ENCODE measurements at places on chromosomes 4 and X.

DNA sequence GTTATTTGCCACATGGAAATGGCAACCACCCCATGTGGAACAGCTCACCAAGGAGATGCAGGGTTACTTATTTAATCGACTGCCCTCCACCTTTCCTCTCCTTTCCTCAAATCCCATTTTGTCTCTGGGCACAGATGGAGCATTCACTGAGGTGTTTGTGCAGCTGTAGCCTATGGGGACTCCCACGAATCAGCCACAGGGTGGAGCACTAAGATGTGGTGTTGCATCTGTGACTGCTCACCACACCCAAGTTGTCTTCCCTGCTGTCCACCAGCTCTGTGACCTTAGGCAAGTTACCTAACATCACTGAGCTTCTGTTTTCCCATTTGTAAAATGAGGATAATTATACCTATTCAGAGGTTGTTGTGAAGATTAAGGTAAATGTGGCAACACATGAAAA is 252.4 kb upstream of the CPEB2 start:
- DNase-seq: no peak

- no peak for DNase-seq
These were observed 2.2 kb upstream of the GPR78 start for GRCh38 chr4:8577972-8578371.

DNA sequence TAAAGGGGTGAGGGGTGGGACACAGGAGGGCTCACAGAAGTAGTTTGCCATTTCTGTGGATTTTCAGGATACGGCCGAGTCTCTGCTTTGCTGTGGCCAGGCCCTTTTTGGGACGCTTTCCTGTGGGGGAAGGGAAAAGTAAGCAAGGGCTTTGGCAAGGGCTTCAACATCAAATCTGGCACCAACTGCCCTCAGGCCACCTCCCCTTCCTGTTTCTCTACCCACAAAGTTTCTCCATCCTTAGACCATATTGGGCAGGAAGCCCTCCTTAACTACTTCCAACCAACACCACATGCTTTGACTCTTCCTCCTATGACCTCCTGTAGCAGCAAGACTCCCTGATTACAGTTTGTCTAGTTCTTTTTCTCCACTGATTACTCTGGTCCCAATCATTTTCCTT is 105.1 kb downstream of the PHF8 start:
- DNase-seq: no peak

DNA sequence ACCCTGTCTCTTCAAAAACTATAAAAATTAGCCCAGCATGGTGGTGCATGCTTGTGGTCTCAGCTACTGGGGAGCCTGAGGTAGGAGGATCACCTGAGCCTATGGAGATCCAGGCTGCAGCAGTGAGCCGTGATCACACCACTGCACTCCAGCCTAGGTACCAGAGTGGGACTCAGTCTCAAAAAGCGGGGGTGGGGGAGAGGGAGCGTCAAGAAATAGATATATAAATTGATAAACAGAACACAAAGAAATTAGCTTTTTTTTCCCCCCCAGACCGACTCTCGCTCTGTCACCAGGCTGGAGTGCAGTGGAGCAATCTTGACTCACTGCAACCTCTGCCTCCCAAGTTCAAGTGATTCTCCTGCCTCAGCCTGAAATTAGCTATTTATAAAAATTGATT is 14.1 kb downstream of the PDS5A start:
- DNase-seq: no peak

DNA sequence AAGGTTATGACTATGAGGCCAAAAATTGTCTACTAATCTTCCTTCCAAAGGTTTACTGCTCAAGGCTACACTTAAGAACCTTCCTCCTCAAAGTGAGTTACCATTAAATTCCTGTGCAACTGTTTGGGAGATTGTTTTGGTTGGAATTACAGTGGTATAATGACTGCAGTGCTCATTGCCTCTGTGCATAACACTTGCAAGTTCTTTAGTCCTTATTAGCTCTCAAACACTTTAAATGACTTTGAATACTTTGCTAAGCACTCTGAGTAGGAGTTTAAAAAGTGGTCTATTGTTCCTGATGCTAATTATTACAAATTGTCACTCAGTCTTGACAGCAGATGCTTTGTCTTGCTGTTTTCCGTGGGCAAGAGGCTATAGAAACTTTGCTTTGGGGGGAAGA is 422.8 kb upstream of the PABPC4L start:
- DNase-seq: no peak

- no peak for DNase-seq
These were observed 46.8 kb upstream of the ELF2 start for GRCh38 chr4:139223682-139224317.

DNA sequence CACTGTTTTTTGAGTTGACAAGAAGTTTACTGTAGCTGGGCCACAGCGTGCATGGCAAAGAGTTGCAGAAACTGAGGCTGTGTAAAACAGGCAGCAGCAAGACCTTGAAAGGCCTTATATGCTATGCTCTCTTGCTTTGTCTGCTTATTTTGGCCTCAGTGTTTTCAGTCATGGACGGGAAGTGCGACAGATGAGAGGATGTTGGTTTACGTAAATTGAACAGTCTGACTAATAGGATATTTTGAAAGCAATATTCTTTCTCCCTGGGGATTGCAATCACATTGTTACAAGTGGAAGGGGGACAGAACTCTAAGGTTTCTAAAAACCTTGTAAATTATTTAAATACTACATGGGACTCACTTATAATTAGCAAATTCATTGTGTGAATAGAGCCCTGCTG is 32.2 kb upstream of the MAGEA10 start:
- DNase-seq: no peak
